ENCODE measurements at places on chromosomes 1 and 21. TPM values are rescaled to one million over a fixed set of nuclear protein-coding genes. Genes with fewer than 3 reads are reported as not detected.

- DNase-seq: no peak
These were observed 70.9 kb downstream of the SDC3 start for GRCh38 chr1:30837653-30838052.

DNA sequence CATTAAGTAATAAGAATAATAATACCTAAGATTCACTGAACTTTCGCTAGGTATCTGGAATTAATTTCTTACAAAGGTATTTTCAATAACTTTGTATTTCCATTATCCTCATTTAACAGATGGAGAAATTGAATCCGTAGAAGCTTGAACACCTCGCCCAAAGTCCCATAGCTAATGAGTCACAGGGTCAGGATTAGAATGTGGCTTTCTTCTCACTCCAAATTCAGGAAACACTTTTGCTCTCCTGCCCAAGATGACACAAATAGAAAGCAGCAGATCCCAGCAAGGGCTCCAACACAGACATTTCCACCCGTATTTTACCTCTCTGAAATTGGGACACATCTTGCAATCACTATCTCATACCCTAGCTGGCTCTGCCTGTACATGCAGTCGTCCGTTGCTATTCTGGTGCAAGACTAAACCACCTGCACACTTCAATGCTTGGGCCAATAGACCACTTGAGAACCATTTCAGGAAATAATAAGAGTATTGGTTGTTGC, 125.9 kb upstream of the GREM2 start:
- DNase-seq: no peak

- DNase-seq: no peak
These were observed 13.9 kb downstream of the BTBD19 start for GRCh38 chr1:44822131-44822701.

DNA sequence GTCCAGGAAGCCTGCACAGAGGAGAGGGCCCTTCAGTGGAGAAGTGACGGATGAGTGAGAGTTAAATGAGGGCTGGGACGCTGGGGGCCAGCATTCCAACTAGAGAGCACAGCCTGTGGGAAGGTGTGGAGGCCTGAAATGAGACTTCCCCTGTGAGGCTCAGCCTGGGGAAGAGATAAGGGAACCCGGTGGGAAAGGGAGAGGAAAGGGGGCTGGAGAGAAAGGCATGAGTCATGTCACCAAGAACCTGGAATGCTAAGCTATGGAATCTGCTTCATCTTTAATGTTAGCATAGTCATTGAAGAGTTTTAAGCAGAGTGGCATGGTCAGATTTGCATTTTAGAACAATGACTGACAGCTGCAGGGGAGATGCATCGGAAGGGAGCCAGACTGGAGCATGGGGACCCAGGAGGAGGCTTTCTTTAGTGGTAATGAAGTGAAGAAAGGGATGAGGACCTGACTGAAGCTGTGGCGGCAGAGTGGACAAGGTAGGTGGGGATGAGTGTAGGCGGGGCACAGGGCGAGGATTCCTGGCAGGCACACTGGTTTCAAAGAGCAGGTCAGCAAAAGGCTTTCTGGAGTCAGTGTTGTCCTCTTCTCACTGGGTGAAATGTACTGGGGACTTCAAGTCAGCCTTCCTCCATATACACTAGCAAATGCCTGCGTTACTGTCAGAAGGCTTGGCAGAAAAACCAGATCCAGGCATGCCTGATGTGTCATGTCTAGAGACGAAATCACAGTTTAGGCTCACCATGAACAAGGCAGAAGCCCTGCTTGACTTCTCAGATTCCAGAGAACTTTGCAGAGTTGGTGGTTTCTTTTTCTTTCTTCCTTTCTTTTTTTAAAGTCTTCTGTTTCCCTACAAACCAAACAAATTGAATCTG, 8.0 kb downstream of the RGL1 start:
- no peak for DNase-seq

Gene CAMK2N1
- 22.4 TPM for total RNA-seq

DNA sequence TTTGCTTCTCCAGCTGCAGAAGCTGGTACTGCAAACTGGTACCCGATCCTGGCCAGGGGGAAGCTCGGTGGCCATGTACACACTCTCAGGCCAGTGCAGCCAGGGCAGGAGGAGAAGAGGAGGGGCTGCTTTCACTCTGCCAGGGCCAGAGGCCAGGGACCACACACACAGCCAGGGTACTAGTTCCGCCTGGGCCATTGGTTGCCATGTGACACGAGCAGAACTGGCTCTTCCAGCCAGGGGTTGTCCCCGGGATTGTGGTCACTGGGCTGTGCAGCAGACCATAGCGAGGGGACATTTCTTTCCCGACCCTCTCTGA, 3.7 kb upstream of the SHISAL2A start:
- DNase-seq: no peak

Gene PKLR
- total RNA-seq: not detected
